Spinal cord (tissue), 10 donors: ENCODE measurements at places on chromosomes 5 and 9. TPM values are rescaled to one million over a fixed set of nuclear protein-coding genes. Genes with fewer than 3 reads are reported as not detected.

KIF4B gene
- total RNA-seq, result 0.11 TPM

GPR21 gene
- 0.50 TPM for total RNA-seq

STKLD1 gene
- 3.6 TPM for total RNA-seq

ADAMTS6 gene
- 20.3 TPM for total RNA-seq

ATOX1 gene
- total RNA-seq, result 116 TPM

GPX3 gene
- 22.7 TPM for total RNA-seq

NUP188 gene
- 31.4 TPM for total RNA-seq

MORN5 gene
- total RNA-seq, result 18.7 TPM

PCDHGA4 gene
- total RNA-seq, result 8.2 TPM

SEMA6A gene
- 52.8 TPM for total RNA-seq

GRIA1 gene
- total RNA-seq, result 21.4 TPM

SPAG8 gene
- 4.2 TPM for total RNA-seq

BRD8 gene
- 72.7 TPM for total RNA-seq
